ENCODE measurements at places on chromosomes 2 and 18.

DNA sequence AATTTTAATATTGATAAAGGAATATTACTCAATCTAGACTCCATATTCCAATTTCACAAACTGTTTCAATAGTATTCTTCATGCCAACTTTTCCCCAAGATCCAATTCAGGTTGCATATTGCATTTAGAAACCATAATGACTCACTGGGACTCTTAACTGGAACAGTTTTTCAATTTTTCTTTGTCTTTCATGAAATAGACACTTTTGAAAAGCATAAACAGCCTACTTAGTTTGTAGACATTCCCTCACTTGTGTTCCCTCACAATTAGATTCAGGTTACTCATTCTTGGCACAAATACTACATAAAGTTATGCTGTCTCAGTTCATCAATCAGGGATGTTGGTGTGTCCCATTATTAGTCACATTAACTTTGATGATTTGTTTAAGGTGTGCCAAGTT, 1768.4 kb upstream of the PIK3C3 start:
- no peak for DNase-seq

DNA sequence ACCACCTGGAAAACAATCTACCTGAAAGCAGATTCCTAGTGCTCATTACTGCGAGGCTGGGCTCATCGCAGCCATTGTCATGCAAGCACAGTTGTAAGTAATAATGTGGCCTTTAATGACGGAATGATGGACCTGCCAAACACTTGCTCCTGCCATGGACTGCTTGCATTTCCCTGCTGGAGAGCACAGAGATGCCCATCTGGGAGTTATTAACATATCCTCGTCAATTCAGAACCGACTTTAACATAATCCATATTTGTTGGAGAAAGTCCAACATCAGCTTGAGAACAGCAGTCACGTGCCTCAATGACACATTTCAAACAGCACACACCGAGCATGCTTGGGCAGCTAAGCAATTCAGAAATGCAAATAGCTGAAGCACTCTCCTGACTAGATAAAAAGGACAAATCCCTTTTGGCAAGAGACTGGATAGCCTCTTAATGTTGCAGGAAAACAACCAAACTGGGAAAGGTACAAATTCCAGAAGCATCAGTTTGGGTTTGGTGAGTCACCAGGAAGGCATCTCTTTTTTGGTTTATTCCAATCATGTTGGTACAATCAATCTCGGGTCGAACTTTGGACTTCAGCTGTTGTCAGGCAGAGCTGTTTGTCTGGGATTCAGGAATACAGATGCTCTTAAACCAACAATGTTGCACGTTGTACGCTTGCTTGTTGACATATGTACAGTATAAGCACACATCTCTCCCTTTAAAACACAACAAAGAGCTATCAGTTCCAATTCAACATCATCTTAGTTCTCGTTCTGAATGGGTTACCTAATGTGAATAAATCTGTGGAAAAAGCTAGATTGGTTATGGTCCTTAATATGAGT, 395.8 kb downstream of the LNPK start:
- no peak for DNase-seq

GRCh38 chr2:58985541-58985940, 744.4 kb upstream of the FANCL start:
- no peak for DNase-seq

DNA sequence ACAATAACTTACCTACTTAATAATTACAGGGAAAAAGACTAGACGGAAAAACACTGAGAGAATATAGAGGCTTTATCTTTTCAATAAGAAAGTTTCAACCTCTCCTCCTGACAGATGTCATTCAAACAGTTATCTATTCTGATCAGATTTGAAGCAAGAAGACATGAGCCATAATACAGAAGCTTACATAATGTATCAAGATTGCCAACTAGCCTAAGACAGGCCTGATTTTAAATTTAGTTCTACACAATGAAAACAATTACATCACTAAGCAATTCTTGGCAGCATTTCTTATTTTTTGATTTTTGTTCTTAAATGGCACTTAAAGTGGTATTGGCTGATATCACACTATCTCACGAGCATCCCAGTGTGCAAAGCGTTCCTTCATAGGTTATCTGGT, 41.6 kb downstream of the GPR155 start:
- no peak for DNase-seq

DNA sequence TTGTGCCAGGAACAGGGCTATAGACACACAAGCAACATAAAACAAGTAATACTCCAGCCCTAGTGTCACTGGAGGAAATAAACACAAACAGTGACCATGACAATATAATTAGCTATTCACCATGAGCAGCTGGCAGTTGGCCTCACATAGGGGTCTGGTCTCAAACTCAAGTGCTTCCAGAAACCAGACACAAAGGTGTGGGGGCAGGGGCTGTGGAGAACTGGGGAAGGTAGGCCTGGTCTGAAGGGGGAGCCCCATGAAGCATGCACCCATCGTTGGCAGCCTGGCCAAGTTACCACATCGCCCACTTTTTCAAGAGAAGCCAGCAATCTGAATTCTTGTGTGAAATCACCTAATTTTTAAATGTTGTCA, 49.5 kb upstream of the SP3 start:
- DNase-seq, result no peak

DNA sequence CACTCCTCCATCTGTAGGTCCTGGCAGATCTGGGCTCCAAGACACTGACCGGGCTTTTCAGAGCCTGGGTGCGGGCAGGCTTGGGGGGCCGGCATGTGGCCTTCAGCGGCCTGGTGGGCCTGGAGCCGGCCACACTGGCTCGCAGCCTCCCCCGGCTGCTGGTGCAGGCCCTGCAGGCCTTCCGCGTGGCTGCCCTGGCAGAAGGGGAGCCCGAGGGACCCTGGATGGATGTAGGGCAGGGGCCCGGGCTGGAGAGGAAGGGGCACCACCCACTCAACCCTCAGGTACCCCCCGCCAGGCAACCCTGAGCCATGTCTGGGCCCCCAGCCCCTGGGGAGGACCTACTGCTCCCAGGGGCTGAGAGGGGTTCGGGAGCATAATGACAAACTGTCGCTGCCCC, 761 bp upstream of the CHRND start:
- no peak for DNase-seq

- no peak for DNase-seq
These were observed 28.4 kb upstream of the CCDC102B start for GRCh38 chr18:68769461-68769860.

- no peak for DNase-seq
These were observed 129.1 kb downstream of the SPTBN1 start for GRCh38 chr2:54585136-54585733.

- DNase-seq, result no peak
These were observed 289.2 kb downstream of the TDRD15 start for GRCh38 chr2:21412944-21413443.

DNA sequence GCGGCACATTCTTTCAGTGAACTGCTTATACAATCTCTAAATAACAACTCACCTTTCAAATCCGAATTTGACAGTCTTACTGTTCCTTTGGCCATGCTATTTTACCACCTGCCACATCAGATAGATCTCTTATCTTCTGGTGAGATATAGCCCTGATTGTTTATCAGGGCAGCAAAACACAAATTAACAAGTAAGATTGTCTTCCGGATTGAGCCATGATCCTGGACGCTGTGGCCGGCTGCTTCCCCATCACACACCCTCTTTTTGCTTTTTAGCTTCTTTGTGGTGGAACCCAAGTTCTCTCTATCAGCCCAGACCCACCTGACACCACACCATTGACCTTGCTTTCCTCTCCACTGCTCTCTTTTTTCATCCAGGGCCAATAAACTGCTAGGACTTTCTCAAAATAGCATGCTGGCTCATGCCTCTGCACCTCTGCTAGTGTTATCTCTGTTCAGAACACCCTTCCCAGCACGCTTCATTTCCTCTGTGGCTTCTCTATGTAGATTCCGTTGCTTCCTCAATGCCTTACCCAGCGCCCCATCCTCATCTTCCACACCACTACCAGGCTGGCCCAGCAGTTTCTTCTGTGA, 111.8 kb upstream of the CNTNAP5 start:
- no peak for DNase-seq
